ENCODE measurements at places on chromosomes 11 and 22.

- peak; percentile 94 for DNase-seq
Measured at GRCh38 chr11:128453444-128454336, 133.7 kb downstream of the ETS1 start.

DNA sequence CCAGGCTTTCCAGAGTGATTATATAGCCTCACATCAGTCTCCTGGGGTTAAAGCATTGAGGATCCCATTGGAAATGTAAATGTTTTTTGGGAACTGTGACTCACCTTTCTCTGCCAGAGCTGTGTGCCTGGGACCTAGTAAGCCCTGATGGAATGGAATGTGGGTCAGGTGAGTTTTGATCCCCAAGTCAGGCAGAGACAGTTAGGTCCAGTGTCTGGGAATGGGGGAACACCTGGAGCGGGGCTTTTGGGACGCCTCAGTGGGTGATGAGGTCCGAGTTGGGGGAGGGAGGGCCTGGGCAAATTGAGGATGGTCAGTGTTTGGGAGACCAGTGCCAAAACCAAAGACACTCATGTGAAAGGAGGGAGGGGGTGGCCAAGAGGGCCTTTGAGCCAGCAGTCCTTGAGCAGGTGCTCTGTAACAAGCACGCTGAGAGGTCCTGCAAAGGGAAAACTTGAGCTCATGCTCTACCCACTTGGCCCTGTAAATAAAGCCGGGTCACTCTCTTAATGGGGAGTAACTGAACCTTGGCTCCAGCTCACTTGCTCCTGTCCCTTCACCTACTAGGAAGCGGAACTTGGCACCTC is 104.7 kb downstream of the NAV2 start:
- DNase-seq: no peak

GRCh38 chr11:78218707-78219492 is 30.2 kb downstream of the USP35 start:
- DNase-seq: no peak

GRCh38 chr11:134504146-134504905 is 92.3 kb upstream of the B3GAT1 start:
- no peak for DNase-seq

DNA sequence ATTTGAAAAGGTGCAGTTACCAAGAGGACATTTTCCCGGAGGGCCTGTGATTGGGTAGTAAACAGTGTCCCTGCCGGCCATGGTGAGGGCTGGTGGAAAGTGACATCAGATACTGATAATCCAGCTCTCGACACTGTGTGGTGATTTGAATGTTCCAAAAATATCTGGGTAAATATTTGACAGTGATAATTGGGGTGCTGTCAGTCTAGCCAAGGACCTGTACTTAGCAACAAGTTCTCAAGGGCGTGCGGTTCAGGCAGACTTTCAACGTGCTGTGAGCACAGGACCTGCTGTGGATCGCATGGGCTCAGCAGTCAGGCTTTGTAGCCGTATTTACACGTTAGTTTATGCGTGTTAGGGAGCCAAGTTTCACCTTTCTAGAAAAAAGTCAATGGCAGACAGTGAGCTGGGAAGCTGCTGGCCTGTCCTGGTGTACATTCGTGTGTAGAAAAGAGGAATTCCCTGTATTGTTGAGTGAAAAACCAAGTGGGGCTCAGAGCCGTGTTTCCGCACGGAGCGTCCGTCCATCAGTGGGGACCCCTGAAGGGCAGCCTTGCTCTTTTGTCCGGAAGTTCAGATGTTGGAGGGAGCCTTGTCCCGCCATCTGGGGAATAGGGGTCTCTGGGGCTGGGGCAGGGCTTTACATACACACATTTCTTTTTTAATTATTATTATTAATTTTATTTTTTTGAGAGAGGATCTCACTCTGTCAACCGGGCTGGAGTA is 11.3 kb downstream of the TRMU start:
- no peak for DNase-seq

- no peak for DNase-seq
Measured at GRCh38 chr11:129699711-129700304, 115.8 kb upstream of the TMEM45B start.

DNA sequence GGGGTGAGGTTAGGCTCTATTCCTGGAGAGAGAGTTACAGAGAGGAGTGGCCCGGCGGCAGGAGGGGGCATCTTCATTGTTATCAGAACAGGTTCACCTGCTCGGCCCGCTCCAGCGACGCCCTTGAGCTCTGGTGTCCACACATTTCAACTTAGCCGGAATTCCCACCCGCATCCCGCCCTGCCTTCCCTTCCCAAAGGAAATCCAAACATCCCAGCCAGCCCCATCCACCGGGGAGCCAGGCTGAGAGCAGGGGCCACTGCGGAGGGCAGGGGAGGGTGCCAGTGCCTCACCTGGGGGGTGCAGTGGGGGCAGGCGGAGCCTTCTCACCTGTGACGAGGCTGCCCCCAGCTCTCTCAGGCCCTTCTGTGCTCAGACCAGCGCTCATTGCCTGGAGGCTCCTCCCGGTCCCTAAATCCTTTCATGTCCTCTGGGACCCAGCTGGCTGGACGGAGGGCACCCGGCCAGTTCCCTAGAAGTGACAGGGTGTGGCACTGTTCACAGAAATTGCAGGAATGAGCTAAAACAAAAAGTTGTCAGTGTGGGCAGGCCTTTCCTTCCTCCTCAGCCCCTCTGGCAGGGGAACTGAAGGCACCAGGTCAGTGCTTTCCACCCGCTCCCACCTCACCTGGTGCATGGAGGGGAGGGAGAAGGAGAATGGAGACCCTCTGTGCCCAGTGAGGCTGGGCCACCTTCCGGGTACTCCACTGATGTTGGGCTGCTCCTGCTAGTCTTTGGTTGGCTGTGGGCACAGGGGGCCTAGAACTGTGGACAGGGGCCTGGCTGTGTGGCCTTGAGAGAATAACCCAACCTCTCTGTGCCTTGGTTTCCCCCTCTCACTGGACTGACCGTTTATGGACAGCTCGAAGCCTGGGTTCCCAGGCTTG is 2.2 kb upstream of the MRGPRG start:
- DNase-seq: no peak

DNA sequence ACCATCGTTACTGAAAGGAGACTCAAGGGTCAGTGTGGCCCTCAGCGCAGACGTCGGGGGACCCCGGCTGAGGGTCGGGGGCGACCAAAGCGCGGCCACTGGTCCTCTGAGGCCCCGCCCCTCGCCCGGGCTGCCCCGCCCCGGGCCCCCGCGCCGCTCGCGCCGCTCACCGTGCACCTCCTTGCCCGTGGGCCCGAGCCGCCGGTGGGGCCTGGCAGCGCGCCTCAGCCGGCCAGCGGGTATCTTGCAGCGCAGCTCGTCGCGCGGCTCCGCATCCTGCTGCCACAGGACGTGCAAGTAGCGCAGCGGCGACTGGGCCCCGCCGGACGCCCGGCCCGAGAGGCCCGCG is 419 bp downstream of the ANKRD54 start:
- no peak for DNase-seq

DNA sequence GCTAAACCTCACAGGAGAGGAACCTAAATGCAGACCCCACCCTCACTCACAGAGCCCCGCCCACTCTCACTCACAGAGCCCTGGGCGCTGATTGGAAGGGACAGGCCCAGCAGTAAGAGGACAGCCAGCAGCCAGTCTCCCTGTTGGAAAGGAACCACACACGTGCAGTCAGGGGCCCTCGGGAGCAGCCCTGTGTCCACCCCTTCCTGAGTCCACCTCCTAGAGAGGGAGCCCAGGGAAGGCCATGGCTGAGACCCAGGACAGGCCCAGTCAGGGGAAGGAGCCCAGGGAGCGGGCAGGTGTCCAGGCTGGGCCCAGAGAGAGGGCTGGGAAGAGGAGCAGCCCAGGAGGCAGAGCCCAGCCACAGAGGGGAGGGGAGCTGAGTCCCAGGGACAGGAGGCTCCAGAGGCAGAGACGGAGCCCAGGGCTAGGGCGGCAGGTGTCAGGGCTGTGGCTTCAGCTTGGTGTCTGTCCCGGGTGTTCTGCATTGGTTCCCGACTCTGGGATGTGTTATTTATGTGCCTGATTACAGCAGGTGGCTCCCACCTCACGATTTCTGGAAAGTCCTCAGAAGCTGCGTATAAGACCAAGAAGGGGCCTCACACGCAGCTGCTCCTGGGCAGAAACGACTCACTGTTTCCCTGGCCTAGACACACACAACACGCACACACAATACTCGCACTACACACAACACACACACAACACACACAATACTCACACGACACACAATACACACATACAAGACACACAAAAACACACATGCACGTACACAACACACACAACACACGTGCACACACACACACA is 9.0 kb upstream of the APOBEC3H start:
- DNase-seq: no peak

GRCh38 chr22:20857838-20858614 is 585 bp downstream of the PI4KA start:
- no peak for DNase-seq

DNA sequence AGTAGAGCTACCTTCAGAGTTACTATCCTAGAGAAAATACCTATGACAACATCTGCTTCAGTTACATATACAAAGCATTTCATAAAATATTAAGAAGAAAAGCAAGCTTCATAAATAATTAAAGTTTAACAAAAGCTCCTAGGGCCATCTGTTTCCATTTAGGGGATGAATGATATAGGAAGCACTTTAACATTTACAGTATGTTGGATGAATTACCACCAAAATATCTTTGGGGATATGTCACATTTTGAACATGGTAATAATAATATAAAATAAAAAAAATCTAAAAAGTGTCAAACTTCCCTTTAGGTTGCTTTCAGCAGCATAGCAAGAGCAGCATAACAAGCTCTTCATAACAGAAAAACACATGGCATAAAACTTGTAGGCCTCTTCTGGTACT is 104.6 kb downstream of the ATG16L2 start:
- no peak for DNase-seq

DNA sequence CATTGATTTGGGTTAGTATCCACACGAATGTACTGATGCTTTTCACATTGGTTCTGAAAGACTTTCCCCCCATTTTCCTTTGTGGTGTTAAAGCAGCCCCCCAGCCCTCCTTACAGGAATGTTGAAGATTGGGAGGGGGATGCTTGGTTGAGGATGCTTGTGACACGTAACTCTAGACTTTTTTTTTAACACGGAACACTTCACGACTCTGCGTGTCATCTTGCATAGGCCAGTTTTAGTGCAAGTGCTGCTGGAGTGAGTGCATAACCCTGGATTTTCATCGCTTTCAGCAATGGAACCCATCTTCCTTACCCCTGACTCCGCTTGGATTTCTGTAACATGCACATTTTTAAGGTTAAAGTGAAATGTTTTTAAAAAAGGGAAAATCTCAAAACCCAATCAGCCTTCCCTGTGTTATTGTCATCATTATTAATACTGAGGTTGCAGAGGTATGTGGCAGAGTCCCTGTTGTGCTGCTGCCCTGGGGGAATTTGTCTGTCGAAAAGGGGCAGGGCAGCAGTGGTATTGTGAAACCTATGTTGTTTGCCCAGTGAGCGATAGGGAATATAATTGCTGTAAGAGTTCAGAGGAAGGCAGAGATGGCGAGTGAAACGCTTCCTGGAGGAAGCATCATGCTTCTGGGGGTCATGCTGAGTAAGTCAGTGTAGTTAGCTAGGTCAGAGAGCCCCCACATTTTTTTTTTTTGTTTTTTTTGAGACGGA is 12.1 kb downstream of the CECR2 start:
- no peak for DNase-seq

DNA sequence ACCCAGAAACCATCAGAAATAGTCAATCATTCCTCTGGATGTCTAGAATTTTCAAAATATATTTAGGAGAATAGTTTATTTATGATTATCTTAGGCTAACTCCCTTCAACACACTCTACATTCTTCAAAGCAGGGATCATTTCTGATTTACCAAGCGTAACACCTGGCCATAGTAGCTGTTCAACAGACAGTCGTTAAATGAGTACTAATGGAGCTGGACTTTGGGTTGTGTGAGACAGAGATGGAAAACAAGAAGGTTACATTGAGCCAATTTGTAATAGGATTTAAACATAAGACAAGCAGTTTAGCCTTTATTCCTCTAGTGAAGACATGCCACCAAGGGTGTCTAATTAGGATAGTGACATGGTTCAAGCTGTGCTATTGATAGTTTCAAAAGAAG is 129.2 kb upstream of the ANO3 start:
- no peak for DNase-seq

DNA sequence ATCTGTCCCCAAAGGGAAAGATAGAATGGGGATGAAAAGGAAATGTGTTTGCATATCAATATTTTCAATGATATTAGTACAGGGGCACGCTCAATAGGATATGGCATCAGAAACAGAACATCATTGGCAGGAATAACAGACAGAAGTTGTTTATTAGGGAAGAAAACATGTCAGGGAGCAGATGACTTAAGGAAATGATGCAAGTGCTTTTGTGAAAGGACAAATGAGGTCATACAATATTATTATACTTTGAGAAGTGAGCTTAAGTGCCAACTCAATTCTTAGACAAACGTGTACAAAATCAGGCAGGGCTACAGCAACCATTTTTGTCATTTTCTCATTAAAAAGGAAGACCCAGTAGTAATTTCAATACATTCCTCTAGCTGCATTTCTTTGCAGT is 388.4 kb downstream of the SOX6 start:
- no peak for DNase-seq

GRCh38 chr11:30533445-30533947 is 52.7 kb downstream of the MPPED2 start:
- no peak for DNase-seq

- no peak for DNase-seq
Measured at GRCh38 chr11:82814379-82814778, 80.7 kb upstream of the FAM181B start.

DNA sequence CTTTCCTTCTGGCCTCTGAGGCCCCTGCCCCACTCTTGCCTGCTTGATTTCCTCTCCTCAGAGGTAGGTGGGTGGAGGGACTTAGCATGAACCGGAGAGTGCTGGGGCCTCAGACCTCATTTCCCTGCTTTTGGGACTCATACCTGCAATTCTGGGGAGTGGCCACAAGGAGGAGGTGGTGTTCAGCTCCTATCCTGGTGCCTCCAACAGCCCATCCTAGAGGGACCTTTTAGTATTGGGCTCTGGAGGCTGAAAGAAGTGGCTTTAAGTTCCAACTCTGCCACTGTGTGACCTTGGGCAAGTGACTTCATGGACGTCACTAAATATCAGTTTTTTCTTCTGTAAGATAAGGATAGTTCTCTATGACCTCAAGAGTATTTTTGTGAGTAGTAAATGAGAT is 98.6 kb downstream of the KIAA1671 start:
- DNase-seq: no peak

- no peak for DNase-seq
Measured at GRCh38 chr11:1072821-1073231, 1.8 kb upstream of the MUC2 start.

DNA sequence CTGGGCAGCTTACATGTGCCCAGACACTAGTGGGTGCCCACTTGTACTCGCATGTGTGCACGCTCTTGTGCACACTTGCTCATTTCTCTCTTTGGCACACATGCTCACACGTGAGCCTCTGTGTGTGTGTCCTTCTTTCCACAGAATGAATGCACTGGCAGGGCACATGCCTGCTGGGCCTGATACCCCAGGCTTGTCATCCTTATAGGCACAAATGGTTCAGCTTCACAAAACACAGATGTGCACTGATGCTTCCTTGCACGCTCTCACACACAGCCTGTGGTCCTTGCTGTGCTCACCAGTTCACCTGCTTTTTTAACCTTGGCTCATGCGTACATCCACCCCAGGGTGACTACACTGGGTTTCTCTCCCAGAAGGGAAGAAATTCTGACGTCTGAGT is 174.8 kb downstream of the BUD13 start:
- DNase-seq: no peak

Measured in GM04503 (cell line).